ENCODE measurements at places on chromosomes 3 and 15.

- no peak for DNase-seq
Measured at GRCh38 chr3:102069211-102069662, 219.9 kb downstream of the NFKBIZ start.

- DNase-seq: no peak
Measured at GRCh38 chr3:171145798-171146197, 119.3 kb upstream of the SLC2A2 start.

DNA sequence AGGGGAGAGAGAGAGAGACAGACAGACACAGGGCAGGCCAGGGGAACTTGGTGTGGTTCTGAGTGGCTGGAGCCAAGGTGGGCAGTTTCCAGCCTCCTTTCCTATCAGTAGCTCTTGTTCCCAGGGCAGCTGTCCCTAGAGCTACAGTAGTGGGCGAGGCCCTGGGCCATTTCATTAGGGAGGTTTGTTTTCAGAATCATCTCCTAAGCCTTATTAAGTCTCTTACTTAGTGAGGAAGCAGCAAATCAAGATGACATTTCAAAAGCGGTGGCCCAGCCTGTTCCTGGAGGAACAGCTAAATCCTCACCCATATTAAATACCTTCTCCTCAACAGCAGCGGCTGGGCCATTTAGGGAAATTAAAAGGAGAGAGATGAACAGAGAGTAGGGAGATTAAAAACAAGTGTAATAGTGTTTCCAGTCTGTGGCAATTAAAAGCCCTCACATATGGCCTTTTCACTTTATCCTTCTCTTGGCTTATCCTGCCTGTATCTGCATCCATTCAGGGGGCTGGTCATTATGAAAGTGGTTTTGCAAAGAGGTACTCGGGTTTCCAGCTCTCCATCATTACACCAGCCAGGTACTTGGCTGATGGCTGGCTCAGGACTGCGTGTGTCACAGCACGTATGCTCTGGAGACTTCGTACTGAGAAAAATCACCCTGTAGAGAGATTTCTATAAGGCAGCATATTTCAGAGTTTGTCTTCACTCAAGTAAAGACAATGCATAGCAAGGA lies 91.9 kb upstream of the PRR23C start:
- DNase-seq: no peak

GRCh38 chr3:188416041-188416440 lies 262.1 kb downstream of the LPP start:
- no peak for DNase-seq

DNA sequence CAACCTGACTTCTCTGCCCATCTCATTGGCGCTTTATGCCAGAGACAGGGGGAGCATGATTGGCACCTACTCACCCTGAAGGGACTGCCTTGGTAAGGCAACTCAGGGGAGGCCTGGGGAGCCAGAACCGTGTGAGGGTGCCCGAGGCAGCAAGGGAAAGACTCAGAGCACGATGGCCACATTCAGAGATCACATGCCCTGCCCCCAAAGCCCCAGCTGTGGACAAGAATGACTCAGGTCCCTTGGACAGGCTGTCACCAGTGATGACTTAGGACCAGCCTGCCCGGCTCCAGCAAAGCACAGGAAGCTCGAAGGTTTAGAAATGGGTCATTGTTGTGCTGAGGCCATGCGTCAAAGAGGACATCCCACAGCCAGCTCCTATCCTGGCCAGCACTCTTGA lies 49.1 kb upstream of the LIMD1 start:
- DNase-seq: no peak

GRCh38 chr15:58070801-58071418 lies 5.4 kb upstream of the ALDH1A2 start:
- DNase-seq: peak; percentile 21

DNA sequence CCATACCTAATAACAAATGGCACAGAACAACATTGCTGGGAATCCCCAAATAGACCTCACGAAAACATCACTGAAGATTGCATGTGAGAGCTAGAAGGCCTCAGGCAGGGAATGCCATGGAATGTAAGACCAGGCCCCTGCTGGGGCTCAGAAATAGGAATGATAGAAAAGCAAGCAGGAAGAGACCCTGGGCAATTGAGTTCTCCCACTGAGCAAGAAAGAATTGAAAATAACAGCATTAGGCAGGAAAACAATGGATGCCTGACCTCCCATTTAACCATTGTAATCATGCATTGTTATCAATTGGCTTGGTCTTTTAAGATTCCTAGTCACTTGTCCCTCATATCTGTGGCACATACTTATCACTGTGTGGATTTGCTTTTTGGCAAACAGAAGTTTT lies 581.6 kb downstream of the FHIT start:
- no peak for DNase-seq

DNA sequence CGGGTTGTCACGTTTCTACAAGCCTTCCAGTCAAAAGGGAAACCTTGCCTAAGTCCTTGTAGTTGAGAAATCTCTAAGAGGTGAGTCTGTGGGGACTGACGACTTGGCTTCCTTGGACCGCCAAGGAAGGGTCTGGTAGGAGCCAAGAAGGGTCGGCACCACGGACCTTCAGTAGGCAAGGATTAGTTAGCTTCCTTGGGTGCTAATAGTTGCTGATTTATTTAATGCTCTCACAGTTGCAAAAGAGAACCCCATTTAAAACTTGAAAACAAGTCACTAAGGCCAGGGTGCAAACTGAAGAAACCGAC lies 361 bp upstream of the LCMT2 start:
- DNase-seq: no peak

GRCh38 chr3:31926543-31926942 lies 54.5 kb downstream of the OSBPL10 start:
- no peak for DNase-seq

- no peak for DNase-seq
Measured at GRCh38 chr15:49290191-49290590, 120.1 kb downstream of the GALK2 start.
